ENCODE measurements at places on chromosomes 2 and 18.

DNA sequence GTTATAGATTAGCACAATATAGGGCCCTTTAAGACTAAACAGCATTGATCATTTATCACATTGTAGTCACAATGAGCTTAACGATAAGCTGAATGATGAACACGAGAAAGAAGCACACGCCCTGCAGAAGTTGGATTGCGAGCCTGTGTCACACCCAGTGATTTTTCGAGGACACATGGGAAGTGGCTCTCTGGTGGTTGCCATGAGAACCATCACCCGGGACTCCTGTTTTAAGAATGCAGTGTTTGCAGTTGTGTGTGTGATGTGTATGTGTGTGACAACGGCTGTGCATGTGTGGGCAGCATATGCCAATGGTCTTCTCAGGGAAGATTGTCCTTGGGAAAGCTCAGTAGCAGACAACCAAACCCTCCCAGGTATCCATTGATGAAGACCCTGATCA is 69.2 kb downstream of the PDCL3 start:
- DNase-seq = no peak

- no peak for DNase-seq
These were observed 3.3 kb downstream of the KATNAL2 start for GRCh38 chr18:46920653-46921052.

- no peak for DNase-seq
These were observed 240.5 kb downstream of the RDH14 start for GRCh38 chr2:18319987-18320386.

- DNase-seq = no peak
These were observed 73.5 kb downstream of the EMX1 start for GRCh38 chr2:72990695-72991438.

- DNase-seq = no peak
These were observed 64.6 kb downstream of the RALBP1 start for GRCh38 chr18:9539938-9540337.

DNA sequence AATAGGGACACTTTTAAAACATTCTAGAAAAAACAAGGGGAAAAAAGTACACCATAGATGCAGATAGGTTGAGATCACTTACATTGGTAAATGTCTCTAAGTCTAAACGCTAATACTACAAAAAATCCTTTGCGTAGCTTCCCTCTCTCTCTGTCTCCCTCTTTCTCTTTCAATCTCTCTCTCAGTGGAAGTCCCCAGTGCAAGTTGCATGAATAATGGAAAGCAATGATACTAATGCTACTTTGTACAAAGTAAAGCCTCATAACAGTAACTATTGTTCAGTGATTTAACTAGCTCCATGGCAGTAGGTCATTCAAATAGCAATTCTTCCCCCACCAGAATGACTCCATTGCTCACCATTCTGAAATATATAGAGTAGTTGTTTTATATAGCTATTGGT is 12.8 kb downstream of the MEIS1 start:
- DNase-seq = no peak

All from KBM-7 (cell line).